ENCODE measurements at places on chromosomes 11 and 22.

- no peak for DNase-seq
These were observed 379 bp upstream of the BRMS1 start for GRCh38 chr11:66345316-66345649.

DNA sequence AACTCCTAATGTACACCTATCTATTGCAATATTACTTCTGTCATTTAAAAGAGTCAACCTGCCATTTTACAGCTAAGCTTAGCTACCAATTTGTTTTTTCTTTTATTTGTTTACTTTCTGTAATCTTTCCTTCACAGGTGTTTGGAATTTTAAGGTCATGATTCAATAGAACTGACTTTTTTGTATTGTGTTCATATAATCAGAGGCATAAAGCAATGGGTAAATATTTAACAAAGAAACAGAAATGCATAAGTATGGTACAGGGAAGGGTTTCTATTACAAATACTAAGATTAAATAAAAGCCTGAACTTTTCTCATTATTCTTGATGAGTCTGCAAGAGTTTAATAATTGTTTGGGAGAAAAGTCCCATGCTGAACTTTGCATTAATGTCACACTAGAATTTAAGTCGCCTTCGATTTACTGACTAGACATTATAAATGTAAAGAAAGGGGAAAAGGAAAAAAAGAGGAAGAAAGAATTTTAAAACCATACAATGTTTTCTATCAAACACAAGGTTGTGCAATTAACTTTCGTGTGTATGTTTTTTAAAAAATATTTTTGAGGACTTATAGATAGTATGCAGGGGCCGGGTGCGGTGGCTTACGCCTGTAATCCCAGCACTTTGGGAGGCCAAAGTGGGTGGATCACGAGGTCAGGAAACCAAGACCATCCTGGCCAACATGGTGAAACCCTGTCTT is 35.0 kb upstream of the HIPK3 start:
- DNase-seq: no peak

- no peak for DNase-seq
These were observed 63.7 kb upstream of the CYP2D6 start for GRCh38 chr22:42194104-42194851.

GRCh38 chr11:121367001-121367843 is 74.7 kb downstream of the SC5D start:
- DNase-seq: no peak

DNA sequence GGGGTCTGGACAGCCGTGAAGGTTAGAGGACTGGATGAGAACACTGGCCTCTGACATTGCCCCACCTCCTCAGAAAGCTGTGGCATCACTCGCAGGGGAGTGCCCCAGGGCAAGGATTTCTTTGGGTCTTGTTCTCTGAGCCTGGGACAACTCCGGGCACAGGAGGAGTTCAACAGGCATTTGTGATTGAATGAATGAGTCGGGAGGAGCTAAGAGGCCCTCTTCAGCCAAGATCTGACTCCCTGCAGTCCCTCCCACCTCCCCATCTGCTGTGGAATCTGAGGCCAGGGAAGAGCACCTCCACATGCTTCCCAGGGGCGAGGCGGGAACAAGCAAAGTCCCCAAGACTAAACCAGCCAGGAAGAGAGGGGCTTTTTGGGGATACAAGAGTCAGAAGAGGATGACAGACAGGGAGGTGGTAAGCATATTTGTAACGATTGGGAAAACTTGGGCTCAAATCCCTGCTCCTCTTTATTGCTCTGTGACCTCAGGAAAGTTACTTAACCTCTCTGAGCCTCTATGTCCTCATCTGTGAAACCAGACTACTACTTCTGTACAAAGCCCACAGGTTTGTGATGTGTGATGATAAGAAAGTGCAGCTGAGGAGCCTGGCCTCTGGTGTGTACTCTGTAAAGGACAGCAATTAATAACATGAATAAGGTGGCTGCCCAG is 6.4 kb downstream of the TP53I11 start:
- DNase-seq: no peak

- DNase-seq: no peak
These were observed 136.0 kb downstream of the SERGEF start for GRCh38 chr11:17876827-17877226.

DNA sequence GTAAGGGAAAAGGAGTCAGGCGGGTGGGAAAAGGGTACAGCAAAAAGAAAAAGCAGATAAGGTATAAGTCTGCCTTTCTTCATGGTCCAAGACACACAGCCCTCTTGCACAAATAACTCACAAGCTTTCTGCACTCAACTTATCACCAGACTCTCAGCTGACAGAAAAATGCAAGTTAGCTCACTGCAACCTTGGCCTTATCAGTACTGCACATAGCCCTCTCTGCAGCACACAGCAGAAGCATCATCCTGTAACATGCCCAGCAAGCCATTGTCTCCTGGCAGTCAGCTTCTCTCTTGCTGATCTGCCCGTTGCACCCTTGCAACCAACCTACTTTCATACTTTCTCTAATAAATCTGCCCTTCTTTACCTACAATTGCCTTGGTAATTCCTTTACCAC is 5.8 kb downstream of the ZBTB44 start:
- no peak for DNase-seq

GRCh38 chr22:36640106-36640672 is 63.4 kb downstream of the CACNG2 start:
- no peak for DNase-seq

DNA sequence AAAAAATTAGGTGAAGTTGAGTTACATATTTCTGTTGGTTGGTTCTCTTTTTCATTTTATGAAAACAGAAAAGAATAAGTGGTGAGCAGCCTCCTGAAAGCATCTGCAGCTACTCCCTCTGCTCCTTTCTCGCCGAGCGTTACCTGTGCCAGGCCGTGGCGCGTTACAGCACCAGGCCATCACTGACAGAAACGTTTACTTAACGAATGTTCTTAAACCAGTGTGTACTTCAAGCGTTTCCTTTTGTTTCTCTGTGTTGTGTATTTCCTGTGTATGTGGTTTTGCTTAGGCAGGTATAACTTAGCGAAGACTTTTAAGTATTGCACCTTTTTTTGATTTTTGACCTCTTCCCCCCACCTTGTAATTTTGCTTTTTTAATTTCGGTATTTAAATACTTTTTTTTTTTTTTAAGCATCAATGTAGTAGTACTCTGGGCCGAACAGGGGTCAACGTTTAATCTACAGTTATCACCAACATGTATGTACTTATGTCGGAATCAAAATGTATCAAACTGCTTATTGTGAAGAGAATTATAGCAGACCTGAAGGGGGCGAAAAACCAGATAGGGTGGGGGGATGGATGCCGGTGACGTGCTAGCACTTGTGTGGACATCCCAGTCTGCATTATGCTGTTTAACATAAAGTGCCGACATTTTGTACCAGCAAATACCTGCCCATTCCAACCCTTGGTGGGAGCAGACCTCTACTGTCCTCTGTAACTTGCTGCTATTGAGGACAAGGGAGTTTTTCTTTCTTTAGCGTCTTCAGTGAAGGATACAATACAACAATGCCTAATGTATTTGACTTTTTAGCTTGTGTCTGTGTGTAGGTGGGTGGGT is 21.6 kb upstream of the ADSL start:
- DNase-seq: no peak

DNA sequence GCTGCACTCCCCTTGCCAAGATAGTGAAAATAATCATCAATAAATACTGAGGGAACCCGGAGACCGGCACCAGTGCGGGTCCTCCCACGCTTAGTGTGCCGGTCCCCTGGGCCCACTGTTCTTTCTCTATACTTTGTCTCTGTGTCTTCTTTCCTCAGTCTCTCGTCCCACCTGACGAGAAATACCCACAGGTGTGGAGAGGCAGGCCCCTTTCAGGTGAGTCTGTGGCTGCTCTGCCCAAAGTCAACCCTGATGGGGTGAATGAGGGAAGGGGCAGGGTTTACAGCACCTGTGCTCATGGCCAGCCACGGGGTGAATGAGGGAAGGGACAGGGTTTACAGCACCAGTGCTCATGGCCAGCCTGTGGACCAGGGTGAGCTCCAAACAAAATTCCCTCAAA is 4.7 kb downstream of the BET1L start:
- DNase-seq: no peak

- DNase-seq: no peak
These were observed 6.4 kb downstream of the COA4 start for GRCh38 chr11:73870261-73870660.

GRCh38 chr22:48474881-48475280 is 1352.8 kb downstream of the BRD1 start:
- DNase-seq: no peak

DNA sequence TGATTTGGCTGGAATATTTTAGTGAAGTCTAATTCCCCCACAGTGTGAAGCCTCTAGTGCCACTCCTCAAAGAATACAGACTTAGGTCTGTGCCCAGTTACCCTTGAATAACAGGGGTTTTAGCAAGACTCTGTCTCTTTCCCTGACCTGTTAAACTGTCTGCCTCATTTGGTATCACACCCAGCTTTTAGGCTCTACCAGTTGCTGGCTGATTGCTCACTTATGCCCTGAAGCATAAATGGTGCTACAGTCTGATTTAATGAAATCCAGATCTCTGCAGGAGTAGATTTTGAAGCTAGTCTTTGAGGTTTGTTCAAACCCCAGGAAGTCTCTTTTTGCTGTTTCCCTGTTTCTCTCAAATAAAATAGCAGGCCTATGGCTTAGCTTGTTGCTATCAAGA is 45.2 kb upstream of the LIPT2 start:
- DNase-seq: no peak

DNA sequence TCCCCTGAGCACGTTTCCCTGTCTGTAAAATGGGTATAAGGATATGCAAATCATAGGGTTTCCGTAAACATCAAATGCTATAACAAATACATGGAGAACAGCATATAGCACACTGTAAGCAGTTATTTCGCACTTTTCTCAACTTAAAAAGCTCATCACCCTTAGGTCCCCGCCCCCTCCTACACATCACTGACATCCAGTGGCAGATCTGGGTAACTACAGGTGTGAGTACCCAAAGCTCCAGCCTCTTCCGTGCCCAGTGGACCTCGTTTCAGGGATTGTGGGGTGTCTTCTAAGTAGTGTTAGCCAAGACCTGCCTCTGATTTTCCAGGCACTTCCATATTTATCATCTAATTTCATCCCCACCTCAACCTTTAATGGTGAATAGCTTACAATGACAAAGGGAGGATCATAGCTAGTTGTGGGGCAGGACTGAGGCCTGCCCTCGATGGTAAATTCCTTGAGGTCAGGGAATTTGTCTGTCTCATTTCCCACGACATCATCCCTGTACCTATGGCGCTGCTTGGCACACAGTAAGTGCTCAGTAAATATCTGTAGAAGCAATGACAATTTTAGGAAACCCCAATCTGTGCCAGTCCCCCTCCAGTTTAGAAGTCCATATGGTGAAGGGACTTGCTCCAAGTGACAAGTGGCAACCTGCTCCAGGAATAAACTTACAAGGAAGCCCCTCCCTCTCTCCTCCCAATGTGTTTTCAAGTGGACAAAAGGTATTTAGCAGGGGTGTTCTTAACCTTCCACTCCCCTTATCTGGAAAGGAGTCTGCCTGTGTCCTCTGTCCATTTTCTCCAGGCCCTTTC is 340.5 kb downstream of the TENM4 start:
- DNase-seq: no peak

DNA sequence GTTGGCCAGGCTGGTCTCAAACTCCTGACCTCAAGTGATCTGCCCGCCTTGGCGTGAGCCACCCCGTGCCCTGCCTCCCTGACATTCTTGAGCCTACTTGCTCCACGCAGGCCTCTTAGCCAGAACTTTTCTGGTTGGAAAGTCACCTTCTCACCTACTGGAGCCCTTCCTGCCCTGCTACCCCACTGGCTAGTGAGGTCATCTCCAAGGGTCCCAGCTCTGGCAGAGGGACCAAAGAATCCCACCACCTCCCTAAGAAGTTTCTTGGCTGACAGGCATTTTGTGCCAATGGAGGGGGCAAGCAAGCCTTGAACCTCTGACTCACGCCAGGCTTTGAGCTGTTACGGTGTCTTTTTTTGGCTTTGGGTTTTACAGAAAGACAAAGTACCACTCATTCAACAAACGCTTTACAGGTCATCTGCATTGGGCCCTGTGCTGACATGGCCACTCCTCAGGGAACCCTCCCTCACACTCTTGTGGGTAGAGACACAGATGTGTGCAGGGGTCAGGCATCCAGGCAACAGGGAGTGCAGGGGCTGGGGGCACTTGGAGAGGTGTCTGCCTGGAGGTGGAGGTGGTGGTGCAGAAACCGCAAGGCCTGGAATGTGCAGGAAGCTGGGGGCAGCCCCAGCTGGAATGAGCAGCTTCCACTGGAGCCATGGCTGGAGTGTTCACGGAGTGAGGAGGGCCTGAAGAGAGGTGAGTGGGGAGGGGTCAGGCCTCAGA is 27.1 kb upstream of the WNT11 start:
- no peak for DNase-seq

GRCh38 chr11:15106201-15106965 is 8.3 kb upstream of the INSC start:
- DNase-seq: no peak

DNA sequence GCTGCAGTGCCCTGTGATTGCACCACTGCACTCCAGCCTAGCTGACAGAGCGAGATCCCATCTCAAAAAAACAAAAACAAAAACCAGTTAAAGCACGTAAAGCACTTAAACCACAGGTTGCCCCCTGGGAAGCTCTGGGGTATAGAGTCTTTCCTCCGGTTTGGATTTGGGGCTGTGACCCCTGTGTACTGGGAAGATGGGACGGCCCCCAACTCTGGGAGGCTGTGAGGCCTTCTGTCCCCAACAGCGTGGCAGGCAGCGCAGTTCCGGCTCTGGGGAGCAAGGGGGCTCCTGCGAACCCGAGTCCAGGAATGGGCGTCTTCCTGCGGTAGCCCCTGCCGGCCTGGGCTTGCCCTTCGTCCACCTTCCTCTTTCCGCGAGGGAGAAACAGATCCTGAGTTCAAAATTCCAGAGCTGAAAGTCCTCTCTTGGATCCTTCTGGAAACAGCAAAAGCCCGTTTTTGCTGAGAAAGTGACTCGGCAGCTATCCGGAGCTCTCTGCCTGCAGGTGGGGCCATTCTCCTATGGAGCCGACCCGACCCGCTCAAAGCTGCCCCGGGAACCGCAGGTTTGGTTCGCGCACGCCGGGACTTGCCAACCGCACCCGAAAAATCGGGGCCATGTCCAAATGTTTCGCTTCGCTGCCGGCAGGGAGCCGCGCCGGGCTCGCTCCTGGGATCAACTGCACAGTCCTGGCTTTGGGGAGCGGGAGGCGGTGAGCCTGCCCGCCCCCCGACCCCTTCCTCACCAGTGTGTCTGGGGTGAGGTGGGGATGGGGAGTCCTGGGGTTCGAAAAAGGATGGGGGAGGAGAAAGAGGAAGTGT is 36.3 kb upstream of the POLA2 start:
- peak; percentile 40 for DNase-seq

- DNase-seq: no peak
These were observed 41.2 kb upstream of the KLHL35 start for GRCh38 chr11:75474240-75474639.

DNA sequence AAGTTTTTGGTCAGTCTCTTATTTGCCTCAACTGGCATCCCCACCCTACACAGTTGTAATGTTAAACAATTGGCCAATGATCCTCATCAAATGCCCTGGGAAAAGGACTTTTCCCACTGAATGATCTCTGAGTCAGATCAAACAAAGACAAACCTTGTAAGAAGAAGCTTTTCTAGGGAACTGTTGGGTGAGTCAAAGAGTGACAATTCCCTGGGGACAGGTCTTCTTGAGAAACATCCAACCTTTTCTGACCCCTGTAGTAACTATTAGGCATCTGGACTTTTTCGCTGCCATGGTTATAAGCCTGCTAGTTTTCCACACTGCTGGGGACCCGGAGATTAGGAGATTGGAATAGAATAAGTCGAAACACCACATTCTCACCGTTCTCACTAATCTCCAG is 789.8 kb upstream of the API5 start:
- no peak for DNase-seq

GRCh38 chr11:45038923-45039322 is 88.2 kb upstream of the TP53I11 start:
- no peak for DNase-seq
